ENCODE measurements at places on chromosomes 2 and 18.

GRCh38 chr2:237441605-237442274 lies 27.8 kb upstream of the COL6A3 start:
- H3K4me1 ChIP-seq, result peaks cover 63% of the 10 kb centered on the region
- H3K36me3 ChIP-seq, result peaks cover 4% of the 10 kb centered on the region
- no peak for DNase-seq
- no peak overlapping the region for H3K4me3 ChIP-seq
- H3K27ac ChIP-seq, result peak overlapping the region; percentile 33
- H3K27me3 ChIP-seq, result no peaks in the 10 kb centered on the region

- peaks cover 4% of the 10 kb centered on the region for H3K36me3 ChIP-seq
- peaks cover 45% of the 10 kb centered on the region for H3K27me3 ChIP-seq
- peak within 1 kb of the TSS; percentile 93 for H3K27ac ChIP-seq
- H3K4me1 ChIP-seq, result peaks cover 78% of the 10 kb centered on the region
- peak within 1 kb of the TSS; percentile 90 for H3K4me3 ChIP-seq
Observed at GRCh38 chr2:42047488-42048298, at the start of gene PKDCC. PKDCC (plus strand) TSS chr2:42048021; CDS start chr2:42048200, 179 bp downstream.

- H3K4me3 ChIP-seq, result no peak overlapping the region
- H3K4me1 ChIP-seq, result peaks cover 6% of the 10 kb centered on the region
- peaks cover 4% of the 10 kb centered on the region for H3K27me3 ChIP-seq
- H3K27ac ChIP-seq, result no peak overlapping the region
- DNase-seq, result no peak
Observed at GRCh38 chr2:162433491-162433890, 89.6 kb downstream of the GCA start.

- H3K4me3 ChIP-seq, result no peak overlapping the region
- DNase-seq, result no peak
- H3K27me3 ChIP-seq, result peaks cover 28% of the 10 kb centered on the region
- peaks cover 56% of the 10 kb centered on the region for H3K4me1 ChIP-seq
- H3K36me3 ChIP-seq, result no peaks in the 10 kb centered on the region
- no peak overlapping the region for H3K27ac ChIP-seq
Observed at GRCh38 chr2:46337208-46337994, 40.2 kb downstream of the EPAS1 start.

- peak overlapping the region; percentile 68 for H3K4me3 ChIP-seq
- H3K36me3 ChIP-seq, result peaks cover 8% of the 10 kb centered on the region
- H3K27me3 ChIP-seq, result peaks cover 8% of the 10 kb centered on the region
- peak overlapping the region; percentile 50 for H3K27ac ChIP-seq
Observed at GRCh38 chr18:8912348-8913326, 189.9 kb upstream of the NDUFV2 start.

DNA sequence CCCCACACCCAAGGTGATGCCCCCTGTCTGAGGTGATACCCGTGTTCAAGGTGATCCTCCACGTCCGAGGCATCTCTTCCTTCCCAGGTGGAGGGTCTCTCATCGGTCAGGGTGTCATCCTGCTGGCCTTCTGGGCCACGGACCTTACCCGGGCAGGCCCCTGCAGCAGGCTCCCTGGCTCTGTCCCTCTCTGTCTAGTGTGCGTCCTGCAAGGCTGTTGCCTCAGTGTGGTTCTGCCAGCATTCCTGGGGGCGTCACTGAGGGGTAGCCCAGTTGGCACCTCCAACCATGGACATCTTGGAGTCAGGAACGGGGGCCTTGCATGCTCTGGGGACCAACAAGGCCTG lies 5.6 kb upstream of the PER2 start:
- H3K27ac ChIP-seq, result no peak overlapping the region
- no peak for DNase-seq
- H3K36me3 ChIP-seq, result no peaks in the 10 kb centered on the region
- peaks cover 19% of the 10 kb centered on the region for H3K4me1 ChIP-seq

DNA sequence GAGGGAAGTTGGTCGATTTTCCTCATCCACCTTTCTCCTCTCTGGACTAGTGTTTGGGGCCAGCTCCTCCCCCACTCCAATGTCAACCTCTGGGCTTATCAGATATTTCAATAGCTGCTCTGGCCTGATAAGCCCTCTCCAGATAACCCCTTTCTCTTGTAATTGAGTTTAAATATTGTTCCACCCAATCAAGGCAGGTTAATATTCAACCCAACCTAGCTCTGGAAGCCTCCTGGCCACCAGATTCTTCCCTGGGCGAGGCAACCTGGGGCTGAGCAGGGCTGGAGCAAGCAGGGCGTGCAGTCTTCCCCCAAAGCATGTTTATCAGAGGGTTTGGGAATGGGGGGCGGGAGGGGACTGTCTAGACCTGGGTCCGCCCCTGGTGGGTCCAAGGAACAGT lies 73.8 kb downstream of the TFCP2L1 start:
- no peak overlapping the region for H3K4me3 ChIP-seq
- no peak overlapping the region for H3K27ac ChIP-seq
- H3K4me1 ChIP-seq, result no peaks in the 10 kb centered on the region
- H3K27me3 ChIP-seq, result peaks cover 20% of the 10 kb centered on the region
- no peak for DNase-seq

DNA sequence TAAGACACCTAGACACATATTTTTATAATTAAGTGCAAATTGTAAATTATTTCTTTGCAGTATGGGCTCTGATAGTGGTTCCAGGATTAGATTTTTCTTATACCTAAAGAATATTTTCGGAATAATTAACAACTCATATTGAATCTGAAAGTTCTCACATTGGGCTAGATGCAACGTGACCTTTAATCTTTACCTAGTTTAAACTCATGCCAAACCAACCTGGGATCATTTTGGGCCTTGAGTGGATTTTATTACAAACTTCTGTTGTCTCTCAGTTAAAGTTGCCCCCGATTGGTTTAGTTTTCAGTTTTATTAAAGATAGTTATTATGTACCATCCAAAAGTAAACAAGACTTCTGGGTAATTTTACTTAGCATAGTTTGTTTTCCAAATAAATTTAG lies 230.2 kb upstream of the VWC2L start:
- no peak overlapping the region for H3K4me3 ChIP-seq
- DNase-seq, result no peak
- no peaks in the 10 kb centered on the region for H3K36me3 ChIP-seq
- no peaks in the 10 kb centered on the region for H3K4me1 ChIP-seq
- no peak overlapping the region for H3K27ac ChIP-seq

DNA sequence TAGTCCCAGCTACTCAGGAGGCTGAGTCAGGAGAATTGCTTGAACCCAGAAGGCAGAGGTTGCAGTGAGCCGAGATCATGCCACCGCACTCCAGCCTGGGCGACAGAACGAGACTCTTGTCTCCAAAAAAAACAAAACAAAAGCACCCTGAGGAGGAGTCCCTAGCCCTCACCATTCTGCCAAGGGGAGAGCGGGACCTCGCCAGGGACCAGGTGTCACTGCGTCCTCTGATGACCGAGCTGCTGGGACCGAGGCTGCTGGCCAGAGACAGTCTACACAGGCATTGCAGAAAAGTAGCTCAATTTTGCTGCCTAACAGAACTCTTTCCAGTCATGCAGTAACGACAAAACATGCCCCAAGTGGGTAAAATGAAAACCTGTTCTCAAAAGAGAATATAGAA lies 18.4 kb downstream of the NCK2 start:
- H3K27me3 ChIP-seq, result no peaks in the 10 kb centered on the region
- H3K27ac ChIP-seq, result no peak overlapping the region
- peaks cover 30% of the 10 kb centered on the region for H3K4me1 ChIP-seq
- H3K4me3 ChIP-seq, result no peak overlapping the region
- peaks cover 45% of the 10 kb centered on the region for H3K36me3 ChIP-seq

DNA sequence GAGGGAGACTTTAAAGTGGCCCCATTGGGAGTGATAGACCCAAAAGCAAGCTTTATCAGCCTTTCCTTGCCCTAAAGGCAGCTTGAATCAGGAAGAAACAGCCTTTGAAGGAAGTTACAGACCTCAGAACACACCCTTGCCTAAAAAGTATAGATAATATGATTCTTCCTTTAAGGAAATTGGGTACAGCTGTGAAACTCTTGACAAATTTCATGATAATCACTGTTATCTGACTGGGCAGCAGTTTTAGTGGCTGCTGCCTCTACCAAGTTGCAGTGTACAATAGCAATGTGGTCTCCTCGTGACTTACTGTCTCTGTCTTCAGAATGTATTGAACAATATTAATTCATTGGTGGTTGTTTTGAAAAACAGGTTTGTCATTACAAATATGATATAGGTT lies 16.7 kb downstream of the HOXD1 start:
- H3K27ac ChIP-seq, result no peak overlapping the region
- no peaks in the 10 kb centered on the region for H3K4me1 ChIP-seq
- no peak for DNase-seq
- H3K4me3 ChIP-seq, result no peak overlapping the region
- H3K27me3 ChIP-seq, result peaks cover 3% of the 10 kb centered on the region

GRCh38 chr18:52216666-52217065 lies 123.3 kb upstream of the DCC start:
- no peak overlapping the region for H3K4me3 ChIP-seq
- no peak overlapping the region for H3K27ac ChIP-seq
- H3K4me1 ChIP-seq, result no peaks in the 10 kb centered on the region
- no peaks in the 10 kb centered on the region for H3K36me3 ChIP-seq
- DNase-seq, result no peak

DNA sequence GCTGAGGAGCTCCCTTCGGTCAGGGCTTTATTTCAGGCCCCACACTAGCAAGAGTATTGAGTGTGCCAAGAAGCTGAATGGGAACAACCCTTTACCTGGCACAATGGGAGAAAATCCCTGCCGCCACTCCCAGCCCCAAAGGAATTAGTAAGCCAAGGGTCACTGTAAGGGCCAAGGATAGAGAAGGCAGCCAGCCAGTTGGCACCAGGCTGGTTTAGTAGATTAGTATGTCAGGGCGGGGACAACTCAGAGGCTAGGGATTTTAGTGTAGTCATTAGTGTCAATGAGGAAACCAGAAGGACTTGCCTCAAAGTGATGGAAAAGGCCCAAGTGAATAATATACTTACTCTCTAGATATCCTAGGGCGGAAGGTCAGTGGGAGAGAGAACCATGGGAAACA lies 34.9 kb upstream of the CYP26B1 start:
- DNase-seq, result no peak
- H3K27ac ChIP-seq, result no peak overlapping the region
- no peak overlapping the region for H3K4me3 ChIP-seq
- H3K36me3 ChIP-seq, result peaks cover 22% of the 10 kb centered on the region
- no peaks in the 10 kb centered on the region for H3K27me3 ChIP-seq

GRCh38 chr2:100616841-100617390 lies 54.1 kb downstream of the PDCL3 start:
- no peaks in the 10 kb centered on the region for H3K36me3 ChIP-seq
- no peak overlapping the region for H3K4me3 ChIP-seq
- no peaks in the 10 kb centered on the region for H3K4me1 ChIP-seq

- no peaks in the 10 kb centered on the region for H3K4me1 ChIP-seq
- H3K4me3 ChIP-seq, result no peak overlapping the region
Observed at GRCh38 chr18:10537765-10538164, 11.9 kb downstream of the NAPG start.

DNA sequence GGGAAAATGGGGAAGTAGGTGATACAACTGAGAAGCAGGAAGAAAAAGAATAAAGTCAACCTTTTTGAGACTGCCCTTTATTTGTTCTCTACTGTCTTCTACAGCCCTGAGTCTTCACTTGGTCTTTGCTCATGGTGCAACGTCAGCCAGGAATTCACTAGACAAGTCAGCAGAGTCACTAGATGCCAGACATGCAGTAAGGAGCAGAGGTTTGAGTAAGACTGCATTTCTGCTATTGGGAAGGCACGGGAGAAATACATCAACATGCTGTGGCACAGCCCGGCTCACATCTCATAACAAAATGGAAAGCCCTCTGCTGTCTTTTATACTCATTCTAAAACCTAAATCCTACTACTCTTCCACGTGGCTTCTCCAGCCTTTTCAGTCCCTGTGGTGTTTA lies 67.1 kb downstream of the PRELID3A start:
- H3K36me3 ChIP-seq, result peaks cover 8% of the 10 kb centered on the region
- peaks cover 3% of the 10 kb centered on the region for H3K27me3 ChIP-seq
- H3K27ac ChIP-seq, result no peak overlapping the region
- no peak for DNase-seq

- peaks cover 37% of the 10 kb centered on the region for H3K36me3 ChIP-seq
- H3K4me1 ChIP-seq, result peaks cover 34% of the 10 kb centered on the region
- no peaks in the 10 kb centered on the region for H3K27me3 ChIP-seq
- no peak overlapping the region for H3K4me3 ChIP-seq
Observed at GRCh38 chr2:6937157-6937556, 19.9 kb downstream of the RNF144A start.

DNA sequence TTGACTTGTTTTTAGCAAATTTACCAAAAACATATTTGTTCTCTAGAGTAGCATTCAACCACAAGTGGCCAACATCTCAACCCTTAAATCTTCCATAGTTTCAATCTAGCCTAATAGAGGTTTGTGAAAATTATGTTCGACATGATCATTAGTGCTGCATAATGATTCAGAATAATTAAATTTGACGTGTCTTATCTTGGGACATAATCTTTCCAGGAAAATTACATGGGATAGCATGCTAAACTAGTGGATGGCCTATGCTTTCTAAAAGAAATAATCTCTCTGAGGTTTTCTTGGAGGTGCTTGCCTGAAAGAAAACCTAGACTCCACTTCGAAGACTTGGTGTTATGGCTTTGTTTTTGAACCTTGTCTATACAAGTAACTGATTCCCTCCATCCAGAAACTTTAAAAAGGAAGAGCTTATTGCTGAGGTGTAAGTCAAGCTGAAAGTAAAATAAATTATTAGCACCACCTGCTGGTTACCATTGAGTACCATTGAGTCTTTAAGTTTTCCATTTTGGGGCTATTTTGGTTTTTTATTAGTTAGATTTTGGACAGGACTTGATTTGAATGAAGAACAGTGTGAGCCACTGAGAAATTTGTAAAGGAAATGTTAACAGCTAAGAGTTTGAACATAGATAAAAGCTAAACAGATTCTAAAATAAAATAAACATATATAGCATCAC lies 32.7 kb downstream of the COX7A2L start:
- H3K36me3 ChIP-seq, result peaks cover 47% of the 10 kb centered on the region
- no peak for DNase-seq
- H3K4me3 ChIP-seq, result no peak overlapping the region
- H3K4me1 ChIP-seq, result peaks cover 5% of the 10 kb centered on the region
- H3K27ac ChIP-seq, result peak overlapping the region; percentile 56
- H3K27me3 ChIP-seq, result no peaks in the 10 kb centered on the region

DNA sequence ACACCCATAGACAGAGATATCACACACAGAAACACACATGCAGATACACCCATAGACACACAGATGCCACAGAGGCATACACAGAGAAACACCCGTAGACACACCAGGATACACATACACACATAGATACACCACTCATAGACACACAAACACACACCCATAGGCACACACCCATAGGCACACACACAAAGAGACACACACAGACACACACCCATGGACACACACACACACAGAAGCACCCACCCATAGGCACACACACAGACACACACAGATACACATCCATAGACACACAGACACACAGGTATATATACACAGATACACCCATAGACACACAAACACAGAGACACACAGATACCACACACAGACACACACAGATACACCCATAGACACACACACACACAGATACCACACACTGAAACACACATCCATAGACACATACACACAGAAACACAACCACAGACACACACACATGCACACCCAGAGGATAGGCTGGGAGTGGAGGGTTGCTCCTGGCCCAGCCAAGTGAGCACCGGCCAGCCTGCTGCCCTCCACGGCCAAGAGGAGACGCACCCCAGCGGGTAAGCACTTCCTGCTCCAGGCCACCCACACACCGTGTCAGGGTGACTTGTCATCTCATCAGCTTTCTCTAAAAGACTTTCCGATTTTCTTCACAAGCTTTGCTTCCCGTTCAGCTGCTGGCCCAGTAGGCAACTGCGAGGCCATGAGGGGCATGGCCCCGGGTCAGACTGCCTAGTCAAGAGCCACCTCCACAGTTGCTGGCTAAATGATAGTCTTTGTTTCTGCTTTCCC lies 14.1 kb upstream of the CNNM3 start:
- H3K27me3 ChIP-seq, result peaks cover 9% of the 10 kb centered on the region
- no peaks in the 10 kb centered on the region for H3K4me1 ChIP-seq
- no peak overlapping the region for H3K4me3 ChIP-seq
- peaks cover 9% of the 10 kb centered on the region for H3K36me3 ChIP-seq
